Caudate nucleus (tissue), 63 donors: ENCODE measurements at places on chromosomes 4 and X.

- DNase-seq = no peak
Measured at GRCh38 chr4:38686682-38687081, 22.7 kb downstream of the KLF3 start.

- DNase-seq = no peak
Measured at GRCh38 chr4:168759959-168760527, 250.0 kb downstream of the CBR4 start.

DNA sequence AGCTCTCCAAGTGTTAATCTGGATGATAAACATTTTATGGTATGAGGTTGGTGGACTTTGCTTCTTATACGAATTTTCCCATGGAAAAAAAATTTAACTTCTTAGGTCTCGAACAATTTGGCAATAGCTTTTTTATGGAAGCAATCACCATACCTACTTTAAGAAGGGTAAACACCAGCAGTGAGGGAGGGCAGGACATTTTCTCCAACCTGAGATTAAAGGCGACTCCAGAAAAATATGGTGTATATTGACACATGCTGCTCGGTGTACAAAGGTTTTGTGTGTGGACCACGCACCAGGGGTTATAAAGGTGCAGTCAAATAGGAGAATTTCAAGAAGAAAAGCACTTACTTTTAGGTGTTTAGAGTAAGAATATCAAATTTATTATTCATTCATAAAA is 34.2 kb upstream of the SULT1E1 start:
- DNase-seq = no peak

DNA sequence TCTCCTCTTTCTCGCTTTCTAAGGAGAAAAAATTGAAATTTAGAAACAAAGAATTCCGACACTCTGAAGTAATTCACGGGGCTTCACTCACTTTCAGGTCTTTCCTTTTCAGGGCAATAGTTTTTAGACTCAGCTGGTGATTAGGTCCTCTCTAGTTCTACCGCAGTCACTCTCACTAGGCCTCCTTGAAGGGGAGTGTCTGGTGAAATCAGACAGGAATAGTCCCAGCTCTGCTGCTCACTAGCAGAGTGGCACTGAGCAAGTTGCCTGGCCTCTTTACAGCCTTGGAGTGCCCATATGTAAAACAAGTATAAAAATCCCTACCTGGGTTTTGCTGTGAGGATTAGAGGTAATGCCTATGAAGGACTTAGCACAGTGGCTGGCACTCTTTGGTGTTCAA is 64.1 kb downstream of the NEUROG2 start:
- DNase-seq = no peak

DNA sequence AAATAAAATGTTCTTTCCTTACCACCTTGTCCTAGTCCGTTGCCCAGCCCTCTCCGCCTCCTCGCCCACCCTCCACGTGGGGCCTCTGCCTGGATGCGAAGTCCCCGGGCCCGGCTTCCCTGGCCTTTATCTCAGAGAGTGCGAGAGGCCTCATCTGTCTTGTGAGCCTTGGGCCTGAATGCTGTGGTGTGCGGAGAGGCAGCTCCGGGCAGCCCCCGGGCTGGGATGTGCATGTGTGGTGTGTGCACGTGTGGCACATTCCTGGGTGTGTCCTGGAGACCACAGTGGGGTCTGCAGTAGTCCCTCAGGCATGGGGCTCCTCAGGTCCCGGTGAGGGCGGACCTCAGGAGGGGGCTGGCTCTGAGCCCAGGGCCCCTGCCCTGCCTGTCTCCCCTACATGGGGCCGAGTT is 31.4 kb downstream of the DOK7 start:
- DNase-seq = no peak

DNA sequence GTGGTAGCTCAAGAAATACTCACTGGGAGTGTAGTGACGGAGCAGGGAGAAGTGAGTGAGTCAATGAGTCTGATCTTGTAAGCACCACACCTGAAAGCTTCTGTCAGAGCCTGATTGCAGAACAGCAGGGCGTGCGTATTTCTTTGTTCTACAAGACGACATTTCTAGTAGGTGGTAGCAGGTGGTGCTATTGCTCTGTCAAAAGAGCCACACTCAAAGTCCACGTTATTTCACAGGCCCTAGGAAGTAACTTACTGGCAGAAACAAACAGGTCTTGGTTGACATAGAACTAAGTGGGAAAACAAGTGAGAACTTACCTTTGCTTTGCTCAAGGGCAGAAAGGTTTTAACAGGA is 46.4 kb upstream of the SPRY1 start:
- no peak for DNase-seq

GRCh38 chr4:52856801-52857200 is 5.3 kb upstream of the RASL11B start:
- DNase-seq = no peak

DNA sequence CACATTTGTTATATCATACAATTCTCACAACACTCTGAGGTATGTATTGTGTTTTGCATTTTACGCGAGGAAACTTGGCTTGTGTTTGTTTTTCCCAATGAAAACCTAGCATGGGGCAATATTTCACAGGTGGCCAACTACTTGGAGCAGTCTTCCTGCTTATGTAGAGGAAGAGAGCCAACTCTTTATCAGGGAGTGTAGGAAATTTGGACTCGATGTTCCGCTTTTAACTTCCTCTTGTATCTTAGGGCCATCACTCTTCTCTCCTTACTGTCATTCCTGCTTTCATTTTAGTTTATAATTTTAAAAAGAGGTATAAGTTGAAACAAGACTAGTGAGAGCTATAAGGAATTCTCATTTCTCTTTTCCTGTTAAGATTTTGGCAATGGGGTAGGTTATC is 107.7 kb upstream of the RPS6KA3 start:
- DNase-seq = no peak

GRCh38 chr4:55184600-55185523 is 59.5 kb upstream of the KDR start:
- DNase-seq = no peak

DNA sequence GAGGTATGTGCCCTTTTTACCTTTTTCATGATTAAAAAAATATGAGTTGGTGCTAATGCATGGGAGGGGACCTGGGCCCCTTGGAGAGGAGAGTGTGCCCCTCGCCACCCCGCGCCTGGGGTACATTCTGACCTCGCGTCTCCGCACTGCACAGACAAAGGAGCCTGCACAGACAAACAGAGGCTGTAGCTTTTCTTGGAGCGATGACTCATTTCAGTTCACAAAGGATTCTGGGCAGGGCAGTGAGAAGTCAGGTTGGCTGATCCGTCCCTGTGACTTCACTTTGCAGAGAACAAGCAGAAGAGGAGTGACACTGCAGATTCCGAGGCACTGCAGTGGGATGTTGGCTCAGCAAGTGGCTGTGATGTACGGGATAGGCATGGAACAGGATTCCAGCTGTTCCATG is 82.9 kb downstream of the STOX2 start:
- DNase-seq = peak; percentile 30

DNA sequence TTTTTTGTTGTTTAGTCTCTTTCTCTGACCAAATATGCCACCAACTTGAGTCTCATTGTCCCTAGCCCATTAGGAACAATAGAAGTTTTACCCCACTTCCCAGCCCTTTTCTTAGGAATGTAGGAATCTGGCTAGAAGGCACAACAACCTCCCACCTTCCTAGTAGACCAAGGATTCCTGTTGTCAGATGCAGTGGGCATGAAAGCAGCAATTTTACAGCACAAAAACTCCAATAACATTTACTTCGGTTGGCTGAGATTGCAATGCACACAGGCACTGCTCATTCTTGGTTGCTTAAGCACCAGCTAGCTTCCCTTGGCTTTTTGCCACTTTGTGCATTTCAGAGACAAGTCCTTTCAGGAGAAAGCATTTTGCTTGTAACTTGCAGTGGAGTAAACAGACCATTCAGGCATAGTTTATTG is 312.8 kb downstream of the TENM3 start:
- DNase-seq = no peak

DNA sequence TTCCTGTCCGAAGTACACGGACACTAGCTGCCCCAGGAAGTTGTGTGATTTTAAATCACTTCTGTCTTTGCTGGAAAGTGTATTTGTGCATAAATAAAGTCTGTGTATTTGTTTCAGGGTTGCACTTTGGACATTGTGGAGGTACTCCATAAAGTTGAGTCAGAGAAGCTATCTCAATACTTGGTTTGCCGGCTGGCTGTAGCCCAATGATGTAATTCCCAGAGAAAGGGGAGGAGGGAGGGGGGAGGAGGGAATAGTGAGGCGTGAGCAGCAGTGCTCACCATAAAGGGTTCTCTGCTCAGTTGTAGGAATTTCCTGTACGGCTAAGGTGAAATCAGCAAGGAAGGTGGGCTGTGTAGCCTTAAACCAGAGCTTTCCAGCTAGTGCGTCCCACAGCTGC is 7.5 kb downstream of the APEX2 start:
- no peak for DNase-seq

GRCh38 chr4:10035130-10035529 is 13.8 kb upstream of the SLC2A9 start:
- no peak for DNase-seq

GRCh38 chrX:45852884-45853283 is 652.2 kb upstream of the DIPK2B start:
- no peak for DNase-seq

DNA sequence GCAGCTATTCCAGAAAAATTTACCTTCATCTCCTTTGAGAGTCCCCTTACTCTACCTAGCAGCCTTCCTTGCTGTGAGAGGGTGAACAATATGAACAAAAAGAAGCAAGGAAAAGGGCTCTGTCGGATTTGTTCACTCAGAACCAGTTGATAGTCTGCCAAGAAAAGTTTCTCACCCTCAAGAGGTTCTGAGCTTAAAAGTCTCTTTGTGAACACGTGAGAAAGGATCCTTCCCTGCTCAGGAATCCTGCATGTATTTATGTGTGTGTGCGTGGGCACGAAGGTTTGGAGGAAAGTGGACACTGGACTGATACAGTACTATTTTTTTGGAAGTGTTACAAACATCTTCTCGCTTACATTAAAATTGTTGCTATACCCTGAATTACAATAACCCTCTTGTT is 178.6 kb upstream of the JADE1 start:
- no peak for DNase-seq

GRCh38 chrX:139187738-139188137 is 342.8 kb upstream of the F9 start:
- no peak for DNase-seq

DNA sequence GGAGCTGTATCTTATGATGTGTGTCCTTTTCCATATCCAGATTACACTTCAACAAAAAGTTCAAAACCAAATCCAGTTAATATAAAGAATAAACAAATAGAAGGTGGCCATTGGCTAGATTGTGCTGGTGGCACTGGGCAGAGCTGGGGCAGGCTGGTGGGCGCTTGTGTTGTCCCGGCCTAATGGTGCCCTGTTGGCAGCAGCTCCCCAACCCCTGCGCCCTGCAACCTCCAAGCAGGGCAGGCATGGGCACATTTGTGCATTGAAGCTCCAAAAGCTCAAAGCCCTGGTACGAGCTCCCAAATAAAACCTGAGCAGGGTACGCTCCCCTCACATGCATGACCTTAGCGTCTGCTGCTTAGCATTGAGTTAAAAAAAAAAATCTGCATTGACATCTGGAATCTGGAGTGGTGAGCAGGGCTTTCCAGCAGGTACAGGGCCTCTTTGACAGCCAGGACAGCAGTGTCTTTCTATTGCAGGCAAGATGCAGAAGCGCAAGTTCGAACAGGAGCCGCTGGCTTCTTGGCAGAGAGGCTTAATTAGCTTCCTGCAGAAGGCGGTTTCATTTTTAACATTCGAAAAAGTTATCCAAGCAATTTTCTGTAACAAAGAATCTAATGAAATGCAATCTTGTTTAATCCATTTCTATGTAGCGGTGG is 25.9 kb upstream of the NYX start:
- no peak for DNase-seq
